ENCODE measurements at places on chromosomes 5 and 9.

DNA sequence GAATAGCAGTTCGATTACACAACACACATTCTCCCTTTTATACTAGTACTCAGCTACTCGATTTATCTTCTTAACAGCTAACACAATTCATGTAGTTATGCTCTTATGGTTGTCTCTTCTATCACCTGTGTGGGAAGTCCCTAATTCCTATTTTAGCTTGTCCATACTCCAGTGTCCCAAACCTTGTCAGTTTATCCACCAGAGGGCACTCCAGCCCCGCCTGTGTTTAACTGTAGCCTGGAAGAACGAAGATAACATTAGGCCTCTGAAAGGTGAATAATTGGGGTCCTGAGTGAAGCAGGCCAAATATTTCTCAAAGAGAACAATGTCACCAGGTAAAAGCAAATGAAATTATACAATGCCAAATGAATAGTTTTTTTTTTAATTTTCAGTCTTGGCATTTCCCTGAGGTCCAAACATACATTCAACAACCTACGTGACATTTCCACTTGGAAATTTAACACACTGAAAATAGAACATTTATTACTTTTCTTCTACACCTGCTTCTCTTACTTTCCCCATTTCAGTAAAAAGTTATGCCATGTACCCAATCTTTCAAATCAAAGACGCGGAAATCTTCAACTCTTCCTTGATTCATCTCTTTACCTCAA, 560.7 kb downstream of the HTR1A start:
- peak; percentile 46 for DNase-seq

- no peak for DNase-seq
Observed at GRCh38 chr5:121319292-121319691, 532.4 kb upstream of the FTMT start.

DNA sequence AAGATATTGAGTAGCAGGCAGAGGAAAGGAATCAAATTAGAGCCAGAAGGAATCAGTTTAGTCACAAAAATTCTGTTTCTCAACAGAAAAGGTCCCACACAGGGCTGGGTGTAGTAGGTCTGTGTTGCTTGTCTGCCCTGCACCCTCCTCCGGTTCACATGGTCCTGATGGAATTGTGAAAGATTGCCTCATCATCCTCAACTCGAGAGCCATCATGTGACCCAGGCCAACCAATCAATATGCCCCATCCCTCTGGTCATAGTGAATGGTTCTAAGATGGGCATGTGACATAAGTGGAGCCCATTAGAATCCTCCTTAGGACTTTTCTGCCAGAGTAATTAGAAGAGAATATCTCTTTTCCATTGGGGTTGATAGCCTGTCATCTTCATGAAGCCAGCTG, 56.7 kb upstream of the RAD23B start:
- DNase-seq = peak; percentile 56

DNA sequence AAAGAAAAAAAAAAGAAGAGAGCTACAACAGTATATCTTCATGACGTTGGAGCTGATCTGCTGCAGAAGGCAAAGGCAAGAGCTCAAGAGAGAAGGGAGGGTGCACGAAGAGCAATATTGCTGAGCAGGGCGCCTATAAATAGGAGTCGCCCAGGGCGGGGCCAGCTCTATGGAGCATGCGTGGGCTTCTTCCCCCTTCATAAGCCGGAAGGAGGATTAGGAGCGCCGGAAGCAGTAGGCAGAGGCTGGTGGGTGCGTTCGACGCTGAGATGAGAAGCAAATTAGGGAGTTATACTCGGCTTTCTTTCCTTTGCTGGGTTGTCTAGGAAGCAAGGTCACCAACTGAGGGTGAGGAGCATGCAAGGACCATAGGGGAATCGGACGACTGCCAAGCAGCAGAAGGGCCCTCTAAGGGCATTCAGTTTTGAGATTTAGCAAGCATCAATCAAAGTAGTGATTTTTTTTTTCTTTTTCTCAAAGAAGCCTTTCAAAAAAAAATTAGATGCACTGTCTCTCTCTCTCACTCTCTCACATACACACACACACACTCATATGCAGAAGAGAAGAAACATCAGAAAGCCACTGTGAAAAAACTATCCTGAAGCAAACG, 496.7 kb downstream of the ENC1 start:
- no peak for DNase-seq

- no peak for DNase-seq
Observed at GRCh38 chr5:159571501-159572244, 241.4 kb upstream of the IL12B start.

DNA sequence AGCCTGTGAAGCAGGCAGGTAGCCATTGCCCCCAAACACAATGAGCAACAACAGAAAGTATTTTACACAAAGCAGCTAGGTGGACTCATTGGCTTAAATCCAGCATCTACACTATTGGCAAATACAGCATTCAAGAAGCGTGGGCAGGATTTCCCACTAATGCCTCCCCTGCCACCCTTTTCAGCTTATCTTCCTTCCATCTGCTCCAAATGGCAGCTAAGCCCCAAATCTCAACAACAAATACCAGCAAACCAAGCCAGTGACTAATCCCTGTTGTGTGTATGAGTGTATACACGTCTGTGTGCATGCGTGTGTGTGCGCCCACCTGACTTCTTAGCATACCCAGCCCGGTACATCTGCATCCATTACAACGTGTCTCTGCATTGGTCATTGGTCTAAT, 151.2 kb upstream of the WWC1 start:
- no peak for DNase-seq

- DNase-seq = no peak
Observed at GRCh38 chr9:14092344-14092743, 221.6 kb downstream of the NFIB start.

- no peak for DNase-seq
Observed at GRCh38 chr5:9947944-9948343, 301.7 kb downstream of the ATPSCKMT start.

DNA sequence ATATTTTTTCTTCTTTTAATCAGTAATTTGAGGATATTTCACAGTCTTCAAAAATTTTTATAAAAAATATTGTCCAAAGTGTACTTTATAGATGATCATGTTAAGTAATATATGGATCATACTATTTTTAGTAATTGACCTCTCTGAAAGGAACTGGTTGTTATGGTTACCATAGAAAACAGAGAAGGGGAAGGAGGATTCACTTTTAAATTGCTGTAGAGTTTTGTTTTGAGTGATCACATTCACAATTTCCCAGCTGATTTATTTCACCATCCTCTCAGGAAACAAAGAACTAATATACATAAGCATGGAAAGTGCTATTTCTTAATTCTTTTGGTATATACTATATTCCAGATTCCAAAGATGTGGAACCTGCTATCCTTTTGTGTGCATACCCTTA, 56.5 kb upstream of the NREP start:
- DNase-seq = no peak

DNA sequence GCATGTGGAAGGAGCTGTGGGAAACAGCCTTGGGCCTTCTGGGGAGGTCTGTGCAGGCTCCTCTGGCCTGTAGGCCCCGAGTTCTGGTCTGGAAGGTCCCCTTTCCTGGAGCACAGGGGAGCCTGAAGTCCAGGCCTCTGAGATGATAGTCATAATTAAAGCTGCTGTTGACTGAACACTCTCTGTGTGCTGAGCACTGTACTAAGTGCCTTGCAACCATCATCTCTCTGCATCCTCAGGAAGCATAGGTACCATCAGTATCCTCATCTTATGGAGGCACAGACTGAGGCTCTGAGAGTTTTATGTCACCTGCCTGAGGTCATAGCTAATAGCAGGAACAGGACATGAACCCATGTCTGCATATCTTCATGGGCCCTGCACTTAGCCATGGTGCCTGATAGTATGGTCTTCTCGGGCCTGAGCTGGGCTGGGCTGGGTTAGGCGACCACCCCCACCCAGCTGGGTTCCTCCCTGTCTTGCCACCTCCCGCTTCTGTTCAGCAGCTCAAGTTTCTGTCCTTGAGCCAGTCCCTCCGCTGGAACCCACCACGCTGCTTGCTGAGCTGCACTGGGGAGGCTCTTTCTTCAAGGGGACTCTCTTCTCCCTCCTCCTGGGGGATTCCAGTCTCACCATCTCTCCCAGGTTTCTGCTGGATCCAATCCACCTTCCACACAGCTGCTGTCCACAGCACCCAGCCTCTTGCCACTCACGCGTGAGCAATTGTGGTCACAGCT, 27.6 kb downstream of the LMX1B start:
- DNase-seq = no peak

DNA sequence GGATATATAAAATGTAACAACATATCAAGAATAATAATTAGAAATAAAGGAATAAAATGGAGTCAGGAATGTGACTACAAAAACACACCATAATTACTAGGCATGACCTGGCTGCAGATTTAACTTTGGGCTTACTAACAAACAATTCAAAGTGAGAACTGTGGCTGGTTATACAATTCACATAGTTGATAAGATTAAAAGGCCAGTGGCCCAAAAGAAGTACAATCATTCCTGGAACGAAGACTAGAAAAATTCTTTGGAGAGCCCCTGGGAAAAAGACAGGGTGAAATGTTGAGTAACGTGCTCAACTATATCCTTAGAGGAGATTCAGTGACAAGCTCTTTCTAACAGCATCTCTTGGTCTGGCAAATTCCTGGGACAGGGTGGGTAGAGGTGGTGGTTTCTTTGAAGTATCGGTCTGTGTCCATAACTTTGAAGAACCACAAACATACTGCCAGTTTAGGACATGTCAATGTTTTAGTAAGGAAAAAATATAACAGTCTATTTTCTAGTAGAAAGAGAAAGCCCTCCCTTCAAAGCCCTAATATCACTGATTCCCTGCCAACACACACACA, 75.0 kb upstream of the IL6ST start:
- DNase-seq = no peak

DNA sequence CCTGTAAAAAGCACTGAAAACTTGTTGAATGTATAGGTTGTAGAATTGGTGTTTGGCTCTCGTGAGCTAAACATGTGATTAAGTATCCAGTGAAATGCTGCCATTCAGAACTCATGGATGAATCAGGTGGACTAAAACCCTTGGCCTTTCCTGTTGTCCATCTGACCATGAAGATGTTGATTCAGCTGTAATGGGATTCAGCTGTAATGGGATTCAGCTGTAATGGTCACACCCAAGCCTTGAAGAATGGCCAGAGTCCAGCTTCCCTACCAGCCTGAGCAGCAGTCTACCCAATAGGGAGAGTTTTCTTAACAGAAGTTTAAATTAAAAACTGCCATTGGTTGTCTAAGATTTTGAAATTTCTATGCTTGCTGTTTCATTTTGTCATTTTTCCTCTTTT, 18.1 kb downstream of the MAMDC2 start:
- DNase-seq = peak; percentile 57

- no peak for DNase-seq
Observed at GRCh38 chr5:1086137-1086536, 25.7 kb downstream of the SLC12A7 start.

- no peak for DNase-seq
Observed at GRCh38 chr9:14347406-14348122, 33.6 kb upstream of the NFIB start.

- no peak for DNase-seq
Observed at GRCh38 chr9:89006267-89006666, 15.0 kb downstream of the S1PR3 start.

- peak; percentile 48 for DNase-seq
Observed at GRCh38 chr9:91966503-91966902, 16.5 kb upstream of the ROR2 start.

GRCh38 chr5:133824661-133825254, 143.7 kb downstream of the C5orf15 start:
- DNase-seq = no peak

- no peak for DNase-seq
Observed at GRCh38 chr9:136185596-136186366, 19.1 kb downstream of the LHX3 start.

DNA sequence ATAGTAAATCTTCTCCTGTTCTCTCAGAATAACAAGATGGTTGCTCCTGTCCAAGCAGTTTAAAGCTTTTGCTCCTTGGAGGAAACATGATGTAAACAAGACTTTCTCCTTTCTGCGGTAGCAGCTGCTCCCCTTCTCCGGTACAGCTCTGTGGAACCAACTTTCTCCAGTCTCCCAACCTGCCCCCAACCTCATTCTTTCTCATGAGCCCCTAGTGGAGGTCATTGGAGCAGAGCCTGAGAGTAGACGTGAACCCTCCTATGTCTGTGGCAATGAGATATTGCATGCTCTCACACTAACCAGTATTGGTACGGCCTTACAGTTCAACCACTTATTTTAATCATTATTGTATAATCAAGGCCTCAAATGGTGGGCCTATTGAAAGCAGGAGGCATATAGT, 483.8 kb upstream of the CDH10 start:
- no peak for DNase-seq

GRCh38 chr5:103497781-103498180, 64.8 kb downstream of the NUDT12 start:
- DNase-seq = no peak

- DNase-seq = peak; percentile 71
Observed at GRCh38 chr9:133121198-133121914, at the start of gene RALGDS. TSS of gene RALGDS (minus strand) at chr9:133121240. CDS start at chr9:133121154, 86 bp downstream.

- DNase-seq = no peak
Observed at GRCh38 chr5:58077416-58077815, 382.5 kb downstream of the PLK2 start.

DNA sequence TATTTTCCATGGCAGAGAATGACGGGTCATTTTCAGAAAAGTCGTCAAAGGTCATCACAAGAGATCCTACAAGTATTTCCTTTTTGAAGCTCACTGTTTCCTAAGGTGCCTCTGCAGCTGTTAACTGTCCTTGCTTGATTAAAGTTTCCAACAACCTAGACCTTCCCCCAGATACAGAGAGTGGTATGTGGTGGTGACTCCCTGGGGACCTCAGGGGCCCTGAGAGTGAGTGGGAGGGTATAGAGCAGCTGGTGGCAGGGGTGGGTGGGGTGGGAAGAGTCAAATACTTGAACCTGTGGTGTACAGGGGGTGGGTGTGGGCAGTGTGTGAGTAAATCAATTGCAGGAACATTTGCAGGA, 1.6 kb upstream of the CD72 start:
- no peak for DNase-seq

DNA sequence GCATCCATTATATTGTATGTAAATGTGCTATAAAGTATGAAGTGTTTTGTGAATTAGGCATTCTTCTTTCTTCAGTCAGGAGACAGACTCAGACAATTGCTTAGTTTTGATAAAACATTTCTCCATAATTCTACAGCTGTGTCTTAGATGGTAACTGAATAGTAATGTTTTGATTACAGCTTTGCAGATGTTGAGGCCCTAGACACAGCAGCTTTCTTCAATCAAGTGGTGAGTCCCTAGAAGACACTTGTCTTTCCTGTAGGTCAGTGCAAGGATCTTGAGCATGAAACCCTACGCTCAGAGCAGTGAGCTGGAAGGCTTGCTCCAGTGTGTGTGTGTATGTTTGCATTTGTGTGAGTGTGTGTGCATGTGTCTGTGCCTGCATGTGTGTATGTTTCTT, 46.8 kb upstream of the CD180 start:
- no peak for DNase-seq

All from fibroblast of mammary gland (primary cell).